NCI-H2171 (cell line): ENCODE measurements at places on chromosomes 7 and 10.

DNA sequence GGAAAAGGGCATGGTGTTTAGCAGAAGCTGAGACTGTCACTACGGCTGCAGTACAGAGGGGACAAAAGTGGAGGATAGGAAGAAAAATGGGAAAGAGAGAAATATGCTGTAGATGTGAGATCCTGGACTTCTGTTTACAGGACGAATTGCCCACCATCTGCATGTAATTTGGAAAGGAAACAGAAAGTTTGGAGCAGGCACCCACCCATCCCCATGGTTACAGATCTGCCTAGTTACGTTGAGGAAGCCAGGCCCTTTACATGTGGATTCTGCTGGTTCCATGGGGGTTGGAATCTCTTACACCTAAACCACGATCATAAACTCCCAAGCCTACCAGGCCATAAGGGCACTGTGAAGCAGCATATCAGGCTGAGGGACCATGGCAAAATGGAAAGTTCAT is 84.3 kb downstream of the WDFY4 start:
- DNase-seq, result no peak

DNA sequence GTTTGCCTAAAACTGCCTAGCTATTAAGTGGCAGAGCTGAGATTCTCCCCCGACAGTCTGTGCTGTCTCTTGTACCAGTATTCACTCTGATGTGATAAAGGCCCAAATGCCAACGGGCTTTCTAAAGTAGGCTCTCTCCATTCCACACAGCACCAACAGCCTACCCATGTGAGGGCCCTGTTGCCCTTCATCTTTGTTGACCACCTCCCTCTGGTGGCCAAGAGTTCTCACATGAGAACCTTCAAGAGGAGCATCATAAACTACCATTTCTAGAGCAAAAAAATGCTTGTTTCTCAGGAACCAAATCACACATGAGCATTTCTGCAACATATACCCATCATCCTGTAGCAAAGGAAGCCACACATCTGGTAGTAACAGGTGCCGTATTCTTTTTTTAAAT is 185.8 kb downstream of the GRM8 start:
- DNase-seq, result no peak

- DNase-seq, result no peak
Observed at GRCh38 chr7:123143252-123144006, 56.3 kb downstream of the SLC13A1 start.

DNA sequence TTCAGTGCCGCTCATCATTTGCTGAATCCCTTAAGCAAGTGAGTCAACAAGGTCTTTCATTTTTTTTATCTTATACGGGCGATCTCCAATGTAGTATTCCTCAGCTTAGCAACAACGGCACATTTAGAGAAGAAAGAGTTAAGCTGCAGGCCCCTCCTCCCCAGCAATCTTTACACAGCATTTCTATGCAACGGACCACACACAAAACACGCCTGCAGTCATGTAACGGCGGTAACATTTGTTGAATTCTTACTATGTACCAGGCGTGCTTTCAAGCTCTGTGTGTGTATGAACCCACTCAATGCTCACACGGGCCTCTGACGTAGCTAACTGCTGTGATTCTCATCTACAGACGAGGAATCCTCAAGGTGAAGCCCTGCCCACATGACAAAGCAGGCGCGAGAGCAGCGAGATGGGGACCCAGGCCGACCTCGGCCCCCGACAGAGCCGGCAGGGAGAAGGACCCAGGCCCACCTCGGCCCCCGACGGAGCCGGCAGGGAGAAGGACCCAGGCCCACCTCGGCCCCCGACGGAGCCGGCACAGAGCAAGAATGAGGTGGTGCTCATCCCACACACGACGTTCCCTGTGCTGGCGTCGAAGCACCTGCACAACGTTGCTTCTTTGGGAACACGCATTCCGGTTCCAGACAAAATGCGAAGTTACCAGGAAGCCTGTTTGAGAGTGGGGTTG is 240.7 kb downstream of the ZMYND11 start:
- DNase-seq, result no peak

- no peak for DNase-seq
Observed at GRCh38 chr10:106023329-106023728, 1141.2 kb downstream of the SORCS1 start.

DNA sequence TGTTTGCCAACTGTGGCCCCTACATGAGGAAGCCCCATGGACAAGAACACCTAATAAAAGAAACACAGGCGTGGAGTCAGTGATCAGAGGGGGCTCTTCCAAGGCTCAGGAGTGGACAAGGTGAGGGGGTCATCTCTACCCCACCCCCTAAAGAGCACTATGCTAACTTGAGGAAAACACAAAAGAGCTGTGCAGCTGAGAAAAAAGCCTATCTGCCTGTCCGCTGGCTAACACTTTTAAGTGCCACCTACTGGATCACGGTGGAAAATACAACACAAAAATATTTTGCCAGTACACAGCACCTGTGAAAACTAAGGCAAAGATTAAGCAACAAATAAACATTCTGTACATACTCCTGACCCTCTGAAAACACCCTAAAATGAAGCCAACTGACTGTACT is 53.1 kb upstream of the COBL start:
- no peak for DNase-seq

- no peak for DNase-seq
Observed at GRCh38 chr7:102230593-102230992, 56.1 kb upstream of the SH2B2 start.

DNA sequence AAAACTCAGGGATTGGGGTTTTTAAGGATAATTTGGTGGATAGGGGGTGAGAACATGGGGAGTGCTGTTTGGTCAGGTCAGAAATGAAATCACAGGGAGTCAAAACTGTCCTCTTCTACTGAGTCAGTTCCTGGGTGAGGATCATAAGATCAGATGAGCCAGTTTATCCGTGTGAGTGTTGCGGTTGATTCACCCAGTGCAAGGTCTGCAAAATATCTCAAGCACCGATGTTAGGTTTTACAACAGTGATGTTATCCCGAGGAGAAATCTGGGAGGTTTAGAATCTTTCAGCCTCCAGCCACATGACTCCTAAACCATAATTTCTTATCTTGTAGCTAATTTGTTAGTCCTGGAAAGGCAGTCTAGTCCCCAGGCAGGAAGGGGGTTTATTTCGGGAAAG is 31.7 kb upstream of the AGR2 start:
- no peak for DNase-seq

DNA sequence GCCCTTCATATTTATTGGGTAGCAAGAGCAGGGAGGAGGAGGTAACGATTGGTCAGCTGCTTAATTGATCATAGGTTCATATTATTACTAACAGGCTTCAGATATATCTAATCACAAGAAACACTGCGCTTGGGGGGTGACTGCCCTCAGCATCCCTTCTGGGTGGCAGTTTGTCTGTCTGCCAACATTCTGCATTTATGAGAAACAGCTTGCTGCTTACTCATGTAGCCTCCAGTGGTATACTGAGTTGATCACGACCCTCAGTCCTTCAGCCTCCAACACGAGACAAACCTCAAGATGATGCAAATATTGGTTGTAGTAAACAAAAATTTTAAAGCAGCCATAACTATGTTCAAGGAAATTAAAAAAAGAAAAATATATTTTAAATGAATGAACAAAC is 657.8 kb upstream of the PHF14 start:
- DNase-seq, result no peak

DNA sequence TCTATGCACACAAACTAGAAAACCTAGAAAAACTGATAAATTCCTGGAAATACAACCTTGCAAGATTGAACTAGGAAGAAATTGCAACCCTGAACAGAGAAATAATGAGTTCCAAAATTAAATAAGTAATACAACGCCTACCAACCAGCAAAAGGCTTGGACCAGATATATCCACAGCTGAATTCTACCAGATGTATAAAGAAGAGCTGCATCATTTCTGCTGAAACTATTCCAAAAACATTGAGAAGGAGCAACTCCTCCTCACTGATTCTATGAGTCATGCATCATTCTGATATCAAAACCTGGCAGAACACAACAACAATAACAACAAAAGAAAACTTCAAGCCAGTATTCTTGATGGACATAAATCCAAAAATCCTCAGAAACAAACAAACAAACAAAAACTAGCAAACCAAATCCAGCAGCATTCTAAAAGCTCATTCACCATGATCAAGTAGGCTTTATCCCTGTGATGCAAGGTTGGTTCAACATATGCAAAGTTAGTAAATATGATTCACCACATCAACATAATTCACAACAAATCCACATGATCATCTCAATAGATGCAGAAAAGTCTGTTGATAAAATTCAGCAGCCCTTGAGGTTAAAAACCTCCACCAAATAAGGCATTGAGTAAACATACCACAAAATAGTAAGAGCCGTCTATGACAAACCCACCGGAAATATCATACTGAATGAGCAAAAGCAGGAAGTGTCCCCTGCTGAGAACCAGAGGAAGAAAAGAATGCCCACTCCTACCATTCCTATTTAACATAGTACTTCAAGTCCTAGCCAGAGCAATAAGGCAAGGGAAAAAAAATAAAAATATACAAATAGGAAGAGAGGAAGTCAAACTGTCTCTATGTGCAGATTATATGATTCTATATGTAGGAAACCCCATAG is 98.2 kb downstream of the PCDH15 start:
- no peak for DNase-seq

DNA sequence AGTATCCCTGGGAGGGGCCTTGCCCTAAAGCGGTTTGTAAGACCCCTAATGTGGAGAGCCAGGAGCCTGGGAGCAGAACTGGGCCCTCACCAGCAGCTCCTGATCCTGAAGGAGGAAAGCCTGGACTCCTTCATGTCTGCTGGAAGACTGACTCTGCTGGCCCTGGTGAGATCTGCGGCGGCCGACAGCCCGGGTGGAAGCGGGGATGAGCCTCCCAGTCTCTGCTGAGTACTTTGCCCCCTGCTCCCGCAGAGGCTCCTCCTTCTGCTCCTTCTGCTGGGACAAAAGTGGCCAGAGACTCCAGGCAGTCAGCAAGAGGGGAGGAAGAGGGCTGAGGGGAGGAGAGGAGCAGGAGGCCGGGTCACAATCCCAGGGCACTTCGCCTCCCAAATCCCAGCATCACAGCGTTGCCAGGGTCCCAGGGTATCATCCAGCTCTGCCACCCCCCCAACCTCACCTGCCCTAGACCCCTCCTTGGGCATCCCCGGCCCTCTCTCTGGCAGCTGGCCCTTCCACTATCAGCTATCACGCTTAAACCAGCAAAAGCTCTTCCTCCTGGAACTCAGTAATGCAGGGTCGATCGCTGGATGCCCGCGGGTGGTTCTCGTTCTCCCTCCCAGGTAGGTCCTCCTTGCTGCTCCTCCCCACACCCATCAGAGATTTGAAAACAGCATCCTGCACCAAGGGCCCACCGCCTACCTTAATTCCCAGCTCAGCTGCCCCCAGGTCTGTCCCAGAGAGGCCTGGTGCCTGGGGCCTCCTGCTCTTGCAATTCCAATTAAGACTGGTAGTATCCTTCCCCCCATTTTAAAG is 7.9 kb downstream of the TBATA start:
- DNase-seq, result no peak

DNA sequence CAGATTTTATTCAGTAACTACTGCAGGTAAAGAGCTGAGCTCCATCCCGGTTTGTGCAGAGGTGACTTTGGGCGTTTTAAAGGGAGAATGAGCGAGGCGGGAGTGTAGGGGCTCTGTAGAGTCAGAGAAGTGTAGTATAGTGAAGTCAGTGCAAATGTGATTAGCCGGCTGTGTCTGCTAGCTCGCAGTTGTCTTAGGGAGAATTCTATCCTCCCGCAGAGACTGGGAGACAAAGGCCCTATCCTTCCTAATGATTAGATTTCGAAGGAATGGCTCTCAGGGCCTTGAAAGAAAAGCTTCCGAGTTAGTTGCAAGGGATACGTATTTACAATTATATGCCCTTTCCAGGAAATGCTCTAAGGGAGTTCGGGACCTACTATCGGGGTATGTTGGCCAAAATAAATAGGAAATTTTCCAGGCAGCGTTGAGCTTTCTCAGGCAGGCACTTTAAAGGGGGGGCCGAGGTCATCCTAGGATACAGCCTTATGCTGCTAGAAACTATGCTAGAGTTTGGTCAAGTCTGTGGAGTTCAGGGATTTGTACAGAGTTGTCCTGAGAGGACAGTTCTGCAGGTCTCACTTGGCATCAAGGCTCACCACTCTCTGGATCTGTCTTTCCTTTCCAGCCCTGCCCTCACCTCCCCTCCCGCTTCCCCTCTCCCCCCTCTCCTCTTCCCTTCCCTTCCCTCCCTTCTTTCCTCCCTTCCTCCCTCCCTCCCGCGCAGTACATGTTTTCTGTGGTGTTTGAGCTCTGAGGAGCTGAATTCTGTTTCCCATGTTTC is 825 bp downstream of the MRPL32 start:
- no peak for DNase-seq

DNA sequence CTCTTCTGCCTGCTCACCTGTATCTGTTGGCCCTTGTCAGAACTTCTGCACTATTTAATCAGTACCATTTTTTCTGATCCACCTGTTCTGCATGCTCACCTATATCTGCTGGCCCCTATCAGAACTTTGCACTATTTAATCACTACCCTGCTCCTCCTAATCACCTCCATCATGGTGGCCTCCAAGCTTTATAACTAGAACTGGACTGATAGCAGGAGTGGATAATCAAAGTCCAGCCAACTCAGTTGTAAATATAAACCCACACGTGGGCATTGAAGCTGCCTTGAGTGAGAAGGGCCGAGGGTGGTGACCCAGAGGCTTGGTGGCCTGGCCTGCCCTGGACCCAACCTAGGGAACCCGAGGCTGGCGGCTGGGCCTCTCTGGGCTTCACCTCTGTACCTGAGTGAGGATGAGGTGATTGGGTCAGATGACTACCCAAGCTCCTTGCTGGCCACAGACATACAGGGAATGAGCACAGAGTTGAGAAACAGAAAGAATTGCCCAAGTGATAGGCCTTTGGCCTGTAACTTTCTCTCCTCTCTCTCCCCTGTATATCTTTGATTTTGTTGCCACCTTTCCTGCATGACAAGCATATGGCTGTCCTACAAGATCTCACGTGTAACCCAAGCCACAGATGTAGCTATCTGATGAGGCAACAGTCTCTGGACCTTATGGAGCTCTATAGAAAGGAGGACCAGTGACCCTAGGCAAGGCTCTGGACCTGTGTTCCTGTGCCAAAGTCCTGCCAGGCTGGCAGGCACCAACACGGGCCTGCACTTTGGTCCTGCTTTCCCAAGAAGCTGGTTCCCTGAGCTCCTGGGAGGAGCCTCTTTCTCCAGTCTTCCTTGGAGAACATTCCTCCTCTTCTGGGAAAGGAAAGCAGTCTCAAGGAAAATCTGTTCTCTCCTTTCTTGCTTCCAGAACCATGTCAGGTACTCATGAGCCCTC is 23.4 kb upstream of the FAM3C start:
- no peak for DNase-seq

DNA sequence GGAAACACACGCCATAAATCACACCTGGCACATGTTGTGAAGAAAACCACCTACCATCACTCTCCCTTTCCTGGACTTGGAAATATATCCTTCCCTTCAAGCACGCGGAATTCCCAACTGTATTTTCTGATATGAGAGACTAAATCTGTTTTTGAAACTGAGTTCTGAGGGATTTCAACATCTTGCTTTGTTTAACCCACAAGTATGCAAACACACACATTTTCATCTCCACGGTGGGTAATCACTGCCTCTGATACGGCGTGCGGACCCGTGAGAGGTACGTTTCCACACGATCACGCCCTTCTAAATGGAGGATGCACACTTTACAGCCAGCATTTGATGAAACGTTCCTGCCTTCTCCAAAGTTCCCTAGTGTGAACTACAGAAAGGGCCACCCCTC is 83.4 kb downstream of the ZRANB1 start:
- DNase-seq, result no peak

- DNase-seq, result no peak
Observed at GRCh38 chr7:87127019-87127418, 25.2 kb upstream of the DMTF1 start.
